ENCODE measurements at places on chromosomes 7 and 10.

GRCh38 chr7:25632616-25633015 lies 404.3 kb upstream of the NPVF start:
- no peak for DNase-seq

GRCh38 chr7:107387573-107388219 lies 82.2 kb upstream of the GPR22 start:
- DNase-seq = no peak

- no peak for DNase-seq
Measured at GRCh38 chr7:101725921-101726320, 91.5 kb upstream of the CUX1 start.

GRCh38 chr7:20021831-20022230 lies 195.4 kb downstream of the MACC1 start:
- DNase-seq = no peak

GRCh38 chr7:132028144-132028920 lies 471.9 kb upstream of the PODXL start:
- DNase-seq = no peak

DNA sequence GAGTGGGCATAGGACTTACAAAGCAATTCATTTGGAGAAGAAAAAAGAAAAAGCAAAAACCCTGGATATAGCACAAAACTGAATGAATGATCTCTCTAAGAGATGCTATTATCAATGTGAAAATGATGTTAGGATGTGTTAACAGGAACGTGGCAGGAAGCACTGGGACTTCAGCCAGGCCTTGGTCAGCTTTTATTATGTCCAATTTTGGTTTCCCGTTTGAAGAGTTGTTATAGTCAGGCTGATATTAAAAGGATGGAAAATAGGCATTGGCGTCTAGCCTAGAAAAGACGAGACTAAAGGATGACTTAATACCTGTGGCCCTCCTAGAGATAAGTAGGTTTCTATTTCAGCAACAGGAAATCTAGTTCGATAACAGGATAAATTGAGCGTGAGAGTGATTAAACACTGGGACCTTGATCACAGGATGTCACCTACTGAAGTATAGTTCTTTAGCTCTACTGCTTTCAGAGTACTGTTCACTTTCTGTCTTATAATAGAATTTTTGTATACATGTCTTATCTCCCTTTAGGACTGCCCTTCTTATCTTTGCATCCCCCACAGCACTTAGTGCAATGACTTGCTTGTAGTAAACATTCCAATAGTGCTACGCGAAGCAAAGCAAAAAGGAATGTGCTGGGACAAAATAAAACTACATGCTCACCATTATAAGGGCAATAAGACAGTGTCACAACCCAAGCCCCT lies 99.8 kb upstream of the AGBL3 start:
- no peak for DNase-seq

DNA sequence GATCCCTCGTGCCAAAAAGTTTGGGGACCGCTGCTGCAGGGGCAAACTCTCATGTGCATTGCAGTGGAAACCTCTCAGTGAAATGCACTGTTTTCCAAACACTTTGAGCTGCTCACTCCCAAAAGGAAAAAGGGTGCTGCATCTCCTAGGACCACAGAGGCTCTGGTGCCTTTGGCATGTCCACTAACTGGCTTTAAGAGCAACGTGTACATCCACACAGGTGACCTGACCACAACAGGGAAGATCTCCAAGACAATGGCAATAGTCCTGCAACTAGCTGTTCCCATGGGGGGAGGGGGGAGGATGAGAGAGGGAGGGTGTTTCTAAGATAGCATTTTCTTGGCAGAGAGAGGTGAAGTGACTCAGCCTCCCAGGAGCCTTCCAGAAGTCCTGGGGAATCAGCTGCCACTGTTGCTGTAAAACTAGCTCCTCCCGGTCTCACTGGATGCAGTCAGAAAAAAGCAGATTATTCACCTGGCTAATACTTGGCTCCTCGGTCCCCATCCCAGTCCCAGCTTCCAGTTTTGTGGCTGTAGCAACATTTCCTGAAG lies 181.7 kb downstream of the HECW1 start:
- no peak for DNase-seq

GRCh38 chr10:62819141-62819920 lies 3.2 kb upstream of the EGR2 start:
- no peak for DNase-seq

GRCh38 chr10:125030567-125031197 lies 88.8 kb downstream of the ZRANB1 start:
- DNase-seq = no peak

DNA sequence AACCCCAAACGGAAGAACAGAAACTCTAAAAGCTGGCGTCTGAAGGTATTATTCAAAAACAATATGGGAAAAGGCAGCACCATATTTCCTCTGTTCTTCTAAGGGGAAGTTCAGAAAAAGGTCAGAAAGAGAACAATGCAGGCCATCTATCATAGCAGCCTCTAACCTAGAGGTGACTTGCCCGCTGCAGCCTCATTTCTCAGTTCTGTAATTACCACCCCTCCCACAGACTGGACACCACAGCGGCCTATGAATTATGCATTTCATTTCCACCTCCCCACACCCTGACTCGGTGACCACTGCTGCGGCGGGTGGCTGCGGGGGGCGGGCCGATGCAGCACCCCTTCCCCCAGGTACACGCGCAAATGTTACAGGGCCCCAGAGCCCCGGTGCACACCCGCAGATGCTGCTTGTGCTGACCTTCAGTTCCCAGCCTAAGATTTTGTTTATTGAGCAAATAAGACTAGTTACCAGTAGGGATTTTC lies 125.5 kb downstream of the CLEC2L start:
- DNase-seq = peak; percentile 12

GRCh38 chr10:20485554-20485953 lies 411.6 kb downstream of the NEBL start:
- DNase-seq = no peak

DNA sequence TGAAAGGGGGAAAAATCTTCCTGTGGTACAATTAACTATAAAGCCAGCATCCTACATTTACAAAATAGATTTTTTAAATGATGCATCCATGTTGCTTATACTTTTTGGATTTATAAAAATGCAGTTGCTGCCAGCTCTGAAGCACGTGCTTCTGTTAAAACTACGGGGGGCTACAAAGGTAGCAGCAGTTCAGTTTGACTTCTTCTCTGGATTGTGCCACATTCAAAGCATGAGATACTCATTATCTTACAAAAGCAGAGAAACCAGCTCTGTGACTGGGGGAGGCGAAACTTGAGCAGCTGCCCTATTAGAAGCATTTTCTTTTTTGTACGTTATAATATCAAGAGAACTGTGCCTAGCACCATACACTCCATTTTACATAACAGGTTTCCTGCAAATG lies 31.1 kb downstream of the NEUROD6 start:
- no peak for DNase-seq

GRCh38 chr7:32379510-32380112 lies 110.6 kb downstream of the LSM5 start:
- DNase-seq = no peak

- DNase-seq = no peak
Measured at GRCh38 chr7:69996121-69996520, 397.8 kb downstream of the AUTS2 start.

DNA sequence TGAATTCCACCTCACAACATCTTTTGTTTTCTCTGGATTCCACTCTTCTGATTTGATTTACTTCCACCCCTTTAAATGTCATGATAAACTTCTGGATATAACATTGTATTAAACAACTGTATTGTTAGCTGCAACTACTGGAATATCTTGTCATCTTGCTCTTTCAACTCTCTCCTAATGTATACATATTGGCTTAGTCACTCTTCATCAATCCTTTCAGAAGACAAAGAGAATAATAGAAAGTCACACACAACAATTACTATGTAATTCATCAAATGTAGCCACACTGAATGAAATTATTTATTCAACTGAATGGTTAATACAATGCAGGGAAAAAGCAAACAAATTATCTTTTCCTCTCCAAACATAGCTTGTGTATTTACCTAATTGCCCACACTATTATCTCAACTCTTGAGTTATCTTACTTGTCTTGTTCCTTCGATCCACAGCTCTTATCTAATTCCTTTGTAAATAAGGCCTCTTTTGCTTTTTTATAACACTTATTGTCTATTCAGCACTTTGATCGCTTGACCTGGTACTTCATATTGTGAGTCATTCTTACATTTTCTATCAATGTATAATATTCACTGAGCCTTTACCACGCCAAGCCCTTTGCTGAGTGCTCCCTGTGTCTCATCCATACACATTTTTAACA lies 16.7 kb downstream of the SEMA3A start:
- DNase-seq = no peak

DNA sequence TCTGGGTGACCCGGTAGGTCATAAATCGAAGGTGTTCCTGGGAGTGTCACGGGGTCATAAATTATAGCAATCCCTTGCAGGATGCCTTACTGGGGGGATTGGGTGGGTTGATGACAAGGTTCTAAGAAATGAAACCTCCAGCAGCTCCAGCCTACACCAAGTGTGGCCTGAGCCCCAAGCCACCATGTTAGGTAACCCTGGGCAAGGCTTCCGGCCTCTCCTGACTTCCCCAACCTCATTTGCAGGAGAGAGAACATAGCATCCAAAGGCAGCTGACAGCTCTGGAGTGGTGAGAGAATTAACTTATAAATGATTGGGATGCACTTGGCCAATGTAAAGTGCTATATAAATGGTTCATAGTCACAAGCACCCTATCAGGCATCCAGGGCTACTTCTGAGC lies 52.8 kb upstream of the TMEM273 start:
- no peak for DNase-seq

DNA sequence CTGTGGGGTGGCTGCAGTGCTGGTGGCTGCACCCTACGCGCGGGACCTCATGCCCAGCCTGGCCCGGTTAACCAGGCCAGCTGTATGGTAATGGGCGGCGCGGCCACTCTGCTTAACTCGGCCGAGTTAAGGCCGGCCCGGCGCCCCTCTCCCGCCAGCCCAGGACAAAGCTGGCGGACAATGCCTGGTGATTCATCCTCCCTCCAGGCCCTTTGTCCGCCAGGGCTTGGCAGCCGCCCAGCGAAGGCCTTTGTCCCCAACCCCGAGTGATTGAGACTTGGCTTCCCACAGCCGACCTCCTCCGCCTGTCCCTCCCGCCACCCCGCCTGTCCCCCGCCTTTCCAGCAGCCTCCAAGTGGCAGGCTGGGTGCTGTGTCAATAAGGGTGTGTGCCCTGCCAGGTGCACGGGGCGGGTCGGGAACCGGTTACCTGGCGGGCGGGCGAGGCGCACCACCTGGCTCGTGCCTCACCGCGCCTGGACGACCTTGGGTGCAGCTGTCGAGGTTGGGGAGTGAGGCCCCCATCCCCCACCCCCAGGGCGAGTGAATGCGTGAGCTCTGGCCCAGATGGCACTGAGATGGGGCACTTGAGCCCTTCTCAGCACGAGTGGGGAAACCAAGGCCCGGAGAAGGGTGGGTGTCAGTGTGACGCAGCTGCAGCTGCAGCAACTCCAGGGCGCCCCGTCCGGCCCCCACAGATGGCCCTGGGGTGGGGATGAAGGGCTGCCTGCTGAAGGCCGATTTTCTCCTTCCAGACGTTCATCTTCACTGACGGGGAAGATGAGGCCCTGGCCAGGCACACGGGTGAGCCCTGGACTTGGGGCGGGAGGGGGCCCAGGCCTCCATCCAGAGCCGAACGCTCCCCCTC lies 4.6 kb downstream of the LFNG start:
- no peak for DNase-seq

GRCh38 chr10:44578271-44578670 lies 193.4 kb upstream of the CXCL12 start:
- DNase-seq = no peak

GRCh38 chr10:83769281-83769820 lies 370.0 kb upstream of the GHITM start:
- no peak for DNase-seq

- DNase-seq = no peak
Measured at GRCh38 chr10:79001082-79001885, 67.5 kb upstream of the ZMIZ1 start.

GRCh38 chr10:1374511-1375345 lies 318.5 kb downstream of the WDR37 start:
- no peak for DNase-seq

DNA sequence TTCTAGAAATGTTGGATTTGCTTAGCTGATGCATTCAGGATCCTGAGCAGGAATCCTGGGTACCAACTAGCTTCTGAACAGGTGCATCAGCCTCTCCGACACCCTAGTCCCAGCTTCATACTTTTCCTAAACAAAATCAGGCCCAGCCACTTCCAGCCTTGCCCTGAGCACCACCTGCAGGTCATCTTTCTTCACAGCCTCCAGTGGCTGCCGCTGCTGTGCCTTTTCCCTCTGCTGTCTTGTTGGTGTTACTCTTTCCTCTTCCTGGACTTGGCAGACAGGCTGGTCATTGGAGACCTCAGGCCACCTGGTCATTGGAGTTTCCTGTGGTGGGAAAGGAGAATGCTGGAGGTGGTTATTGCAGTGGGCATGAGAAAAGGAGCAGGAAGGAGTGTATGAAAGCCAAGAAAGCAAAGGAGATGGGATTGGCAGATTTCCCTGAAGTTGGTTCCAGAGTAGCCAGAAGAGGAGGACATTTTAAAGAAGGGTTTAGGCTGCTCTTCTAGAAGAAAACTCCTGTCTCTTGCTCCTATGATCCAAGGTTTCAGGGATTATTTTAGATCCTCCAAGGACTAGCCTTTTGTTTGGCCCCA lies 48.2 kb upstream of the NFKB2 start:
- no peak for DNase-seq

DNA sequence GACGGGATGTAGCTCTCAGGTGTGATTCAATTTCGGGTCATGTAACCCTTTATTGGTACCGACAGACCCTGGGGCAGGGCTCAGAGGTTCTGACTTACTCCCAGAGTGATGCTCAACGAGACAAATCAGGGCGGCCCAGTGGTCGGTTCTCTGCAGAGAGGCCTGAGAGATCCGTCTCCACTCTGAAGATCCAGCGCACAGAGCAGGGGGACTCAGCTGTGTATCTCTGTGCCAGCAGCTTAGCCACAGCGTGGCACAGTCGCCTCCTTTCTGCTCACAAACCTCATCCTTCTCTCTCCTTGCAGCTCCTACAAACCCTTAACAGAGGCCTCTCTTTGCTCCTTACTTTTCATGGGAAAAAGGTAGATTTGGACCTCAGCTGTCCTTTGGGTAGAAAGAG lies 197.5 kb upstream of the PRSS58 start:
- no peak for DNase-seq

GRCh38 chr7:1225030-1225429 lies 7.6 kb upstream of the UNCX start:
- DNase-seq = no peak

GRCh38 chr10:75553550-75553949 lies 122.1 kb downstream of the LRMDA start:
- no peak for DNase-seq

GRCh38 chr7:27553273-27553672 lies 109.4 kb downstream of the HIBADH start:
- DNase-seq = no peak

- no peak for DNase-seq
Measured at GRCh38 chr10:117740691-117741222, 198.2 kb downstream of the EMX2 start.

All from CD4-positive, alpha-beta T cell treated with Interleukin-12 subunit alpha and Interleukin-12 subunit beta, for 1 hour (primary cell).